ENCODE measurements at places on chromosomes 6 and 20. TPM values are rescaled to one million over a fixed set of nuclear protein-coding genes. Genes with fewer than 3 reads are reported as not detected.
A peak's percentile ranks its signal among the peaks of the same experiment; 100 is the strongest.

DNA sequence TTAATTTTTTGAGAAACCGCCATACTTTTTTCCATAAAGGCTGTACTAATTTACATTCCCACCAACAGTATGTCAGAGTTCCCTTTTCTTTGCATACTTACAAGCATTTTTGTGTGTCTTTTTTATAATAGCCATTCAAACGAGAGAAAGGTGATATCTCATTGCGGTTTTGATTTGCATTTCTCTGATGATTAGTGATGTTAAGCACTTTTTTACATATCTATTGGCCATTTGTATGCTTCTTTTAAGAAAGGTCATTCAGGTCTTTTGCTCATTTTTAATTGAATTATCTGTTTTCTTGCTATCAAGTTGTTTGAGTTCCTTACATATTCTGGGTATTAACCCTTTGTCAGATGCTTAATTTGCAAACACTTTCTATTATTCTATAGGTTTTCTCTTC, 176.1 kb upstream of the UFL1 start:
- no peak for DNase-seq

DNA sequence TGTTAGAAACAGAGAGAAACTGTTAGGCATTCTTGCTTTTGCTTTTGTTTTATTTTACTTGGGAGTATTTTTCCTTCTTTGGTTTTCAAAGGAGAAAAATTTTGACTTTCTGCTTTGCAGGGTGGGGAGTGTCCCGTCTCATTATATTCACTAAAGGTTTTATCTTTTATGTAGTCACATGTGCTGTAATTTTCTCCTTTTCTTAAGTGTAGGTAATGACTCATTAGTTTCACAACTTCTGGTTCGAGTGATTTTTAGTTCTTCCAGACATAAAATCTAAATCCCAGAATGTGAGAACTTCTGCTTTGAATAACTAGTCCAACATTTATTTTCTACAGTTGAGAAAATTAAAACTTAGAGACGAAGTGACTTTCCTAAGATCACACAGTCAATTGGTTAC, 37.7 kb downstream of the ADGRF1 start:
- no peak for DNase-seq

The CDC5L gene
- total RNA-seq, result 23.0 TPM

GRCh38 chr20:62686869-62687830, 21.5 kb upstream of the NTSR1 start:
- no peak for DNase-seq

GRCh38 chr20:31845300-31845863, at the start of gene FOXS1:
TSS of gene FOXS1 (minus strand) at chr20:31845604. CDS start at chr20:31845542, 62 bp downstream.
- no peak for DNase-seq

The RIPOR3 gene
- not detected for total RNA-seq

The MAFB gene
- 0.04 TPM for total RNA-seq

The MCM8 gene
- total RNA-seq, result 26.6 TPM

DNA sequence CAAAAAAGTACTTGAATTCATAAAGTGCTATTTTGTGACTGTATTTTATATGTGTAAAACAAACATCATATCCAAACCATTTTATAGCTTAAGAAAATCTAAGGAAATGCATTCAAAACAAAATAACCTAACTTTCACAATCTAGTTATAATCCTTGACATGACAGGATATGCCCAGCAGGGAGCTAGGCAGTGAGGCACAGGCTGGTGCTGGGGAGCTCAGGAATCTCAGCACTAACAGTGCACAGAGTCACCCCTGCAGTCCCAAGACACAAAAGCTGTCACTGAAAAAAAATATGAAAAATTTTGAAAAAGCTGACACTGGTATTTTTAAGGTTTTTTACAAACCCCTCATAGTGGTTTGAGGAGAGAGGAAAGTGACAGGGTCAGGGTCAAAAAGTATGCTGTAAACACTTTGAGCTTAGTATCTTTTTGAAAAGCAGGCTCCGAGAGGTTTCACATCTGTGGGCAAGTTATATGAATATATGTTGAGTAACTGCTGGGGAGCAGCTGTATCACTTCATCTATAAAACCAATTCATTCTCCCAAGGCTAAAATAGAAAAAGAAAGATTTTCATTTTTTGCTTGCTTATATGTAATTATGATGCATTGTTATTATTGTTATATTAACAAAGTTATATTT, 24.1 kb downstream of the LGSN start:
- DNase-seq, result no peak

DNA sequence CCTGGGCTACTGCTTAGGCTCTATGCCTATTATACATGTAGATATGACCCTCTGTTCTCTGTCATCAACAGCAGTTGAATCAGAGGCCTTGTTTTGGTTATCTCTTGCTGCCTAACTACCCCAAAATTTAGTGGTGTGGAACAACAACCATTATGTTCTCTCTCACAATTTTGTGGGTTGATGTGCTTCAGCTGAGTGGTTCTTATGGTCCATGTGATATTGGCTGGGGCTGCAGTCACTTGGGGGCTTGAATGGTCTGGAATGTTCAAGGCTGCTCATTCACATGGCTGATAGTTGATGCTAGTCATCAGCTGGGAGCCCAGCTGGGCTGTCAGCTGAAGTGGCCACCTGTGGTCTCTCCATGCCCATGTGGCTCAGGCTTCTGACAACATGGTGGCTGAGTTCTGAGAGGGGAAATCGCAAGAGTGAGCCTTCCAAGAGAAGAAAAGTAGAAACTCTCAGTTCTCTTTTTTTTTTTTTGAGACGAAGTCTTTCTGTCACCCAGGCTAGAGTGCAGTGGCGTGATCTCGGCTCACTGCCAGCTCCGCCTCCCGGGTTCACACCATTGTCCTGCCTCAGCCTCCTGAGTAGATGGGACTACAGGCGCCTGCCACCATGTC, 47.8 kb downstream of the SHLD1 start:
- DNase-seq, result no peak

DNA sequence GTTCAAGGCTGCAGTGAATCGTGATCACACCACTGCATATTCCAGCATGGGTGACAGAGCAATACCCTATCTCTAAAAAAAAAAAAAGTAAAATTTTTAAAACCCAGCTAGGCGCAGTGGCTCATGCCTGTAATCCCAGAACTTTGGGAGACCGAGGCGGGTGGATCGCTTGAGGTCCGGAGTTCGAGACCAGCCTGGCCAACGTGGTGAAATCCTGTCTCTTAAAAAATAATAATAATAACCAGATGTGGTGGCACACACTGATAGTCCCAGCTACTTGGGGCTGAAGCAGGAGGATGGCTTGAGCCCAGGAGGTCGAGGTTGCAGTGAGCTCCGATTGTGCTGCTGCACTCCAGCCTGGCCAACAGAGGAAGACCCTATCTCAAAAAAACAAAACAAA, 13.5 kb downstream of the MTG2 start:
- DNase-seq, result no peak

- DNase-seq, result peak; percentile 87
Measured at GRCh38 chr6:3324262-3324942, 65.7 kb downstream of the PSMG4 start.

The OPRL1 gene
- total RNA-seq, result 7.4 TPM

GRCh38 chr6:20698675-20699074, 164.4 kb downstream of the CDKAL1 start:
- DNase-seq, result no peak
